ENCODE measurements at places on chromosomes 3 and 15.

DNA sequence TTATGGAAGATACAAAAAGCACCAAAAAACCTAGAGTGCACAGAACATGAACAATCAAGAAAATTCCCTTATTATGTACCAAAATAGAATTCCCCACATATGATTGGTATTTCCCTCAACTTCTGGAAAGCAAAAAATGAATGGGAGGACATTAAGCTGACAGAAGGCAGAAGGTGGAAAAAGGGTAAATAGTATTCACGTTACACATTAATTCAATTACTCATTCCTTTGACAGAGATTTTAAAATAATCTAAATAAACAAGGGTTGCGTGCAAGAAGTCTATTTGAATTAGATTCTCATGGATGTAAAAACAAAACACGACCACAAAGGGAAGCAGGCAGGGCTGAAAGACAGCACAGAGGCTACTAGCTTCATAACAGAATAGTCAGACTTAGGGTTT, 260.5 kb upstream of the ZPLD1 start:
- no peak for DNase-seq

- DNase-seq: no peak
Observed at GRCh38 chr3:141151439-141151838, 80.2 kb upstream of the PXYLP1 start.

DNA sequence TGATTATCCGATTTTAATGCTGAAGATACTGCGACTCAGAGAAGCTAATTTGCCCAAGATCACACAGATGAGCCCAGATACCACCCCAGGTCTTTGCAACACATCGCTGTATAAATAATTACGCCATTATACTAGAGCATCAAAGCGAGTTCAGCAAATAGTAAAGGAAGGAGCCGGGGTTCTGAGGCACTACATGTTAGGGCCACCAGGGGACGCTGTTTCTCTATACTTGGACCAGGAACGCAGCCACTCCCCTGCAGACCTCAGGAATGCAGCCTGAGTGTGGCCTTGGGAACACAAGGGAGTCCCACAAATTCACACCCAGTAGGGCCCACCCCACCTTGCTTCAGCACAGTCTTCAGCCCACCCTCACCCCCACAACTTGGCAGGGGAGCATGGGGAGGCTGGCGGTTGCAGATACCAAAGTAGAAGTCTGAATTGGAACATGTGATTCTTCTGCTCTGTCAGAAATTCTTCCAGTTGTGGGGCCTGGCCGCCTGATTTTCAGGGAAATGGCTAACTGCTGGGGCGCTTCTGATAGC, 57.8 kb upstream of the RYK start:
- peak; percentile 54 for DNase-seq

GRCh38 chr15:82874267-82874666, 64.8 kb downstream of the WHAMM start:
- no peak for DNase-seq

DNA sequence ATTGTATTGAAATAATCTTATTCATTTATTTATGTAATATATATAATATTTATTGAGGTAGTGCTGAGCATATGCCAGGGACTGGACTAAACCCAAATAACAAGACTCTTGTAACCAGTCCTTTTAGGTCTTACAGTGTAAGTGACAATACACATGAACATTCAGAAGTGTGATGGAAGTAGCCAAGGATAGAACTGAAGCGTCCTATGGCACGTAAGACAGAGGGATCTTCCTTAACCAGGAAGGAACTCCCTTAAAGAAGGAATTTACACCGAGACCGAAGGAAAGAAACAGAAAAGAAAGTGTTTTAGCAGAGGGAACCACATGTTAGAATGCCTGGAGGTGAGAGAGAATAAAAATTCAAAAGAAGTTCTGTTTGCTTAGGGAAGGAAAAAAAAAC, 23.6 kb upstream of the CLDN1 start:
- no peak for DNase-seq
